ENCODE measurements at places on chromosomes 3 and 15.

- no peak for DNase-seq
Observed at GRCh38 chr15:87599616-87600015, 656.9 kb downstream of the NTRK3 start.

DNA sequence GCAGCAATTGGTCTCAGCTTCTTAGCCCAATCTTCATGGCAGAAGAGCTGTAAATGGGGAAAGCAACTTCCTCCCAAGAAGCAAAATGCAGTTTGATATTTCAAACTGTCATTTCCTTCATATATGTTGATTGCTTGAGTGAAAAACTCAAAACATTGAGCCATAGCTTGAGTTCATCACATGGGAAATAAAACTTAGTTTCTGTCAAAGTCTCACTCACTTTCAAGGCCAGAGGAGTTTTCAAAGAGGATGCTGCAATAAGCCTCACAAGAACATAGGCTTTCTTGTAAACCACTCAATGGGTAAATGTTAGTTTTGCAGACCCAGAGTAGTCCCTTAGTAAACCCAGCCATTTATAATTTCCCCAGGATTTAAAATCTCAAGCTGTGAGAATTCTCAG, 29.1 kb upstream of the SUCLG2 start:
- peak; percentile 70 for DNase-seq

DNA sequence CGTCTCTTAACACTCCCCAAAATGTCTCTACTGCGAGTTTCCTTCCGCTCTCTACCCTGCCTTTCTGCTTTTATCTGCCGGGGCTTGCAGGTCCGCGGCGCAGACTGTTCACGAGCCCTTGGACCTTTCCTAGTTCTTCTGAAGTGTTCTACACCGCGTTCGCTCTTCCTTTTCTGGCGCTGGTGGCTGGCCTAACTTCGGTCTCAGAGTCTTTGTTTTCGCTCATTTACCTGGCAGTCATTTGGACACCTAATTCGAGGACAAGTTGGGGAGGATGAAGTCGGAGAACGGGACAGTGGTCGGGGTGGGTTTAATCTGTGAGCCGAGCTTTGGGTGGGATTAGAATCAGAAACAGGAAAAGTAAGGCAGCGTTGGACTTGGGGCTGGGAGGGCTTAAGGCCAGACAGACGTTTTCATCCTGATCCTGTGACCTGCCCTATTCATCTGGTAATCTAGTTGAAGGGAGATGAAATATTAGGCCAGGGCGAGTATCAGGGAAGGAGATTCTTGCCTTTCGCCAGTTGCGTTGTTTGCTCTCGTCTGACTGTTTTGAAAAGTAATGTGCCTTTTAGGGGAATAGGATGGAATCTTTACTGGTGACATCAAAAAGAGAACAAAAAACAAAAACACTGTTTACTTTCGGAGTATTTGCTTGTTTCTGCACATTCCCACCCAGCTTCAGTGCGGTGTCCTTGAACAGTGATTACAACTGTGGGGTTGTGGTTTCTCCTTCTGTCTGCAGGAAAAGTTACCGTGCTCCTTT, 1.8 kb downstream of the DIPK2A start:
- peak; percentile 93 for DNase-seq

DNA sequence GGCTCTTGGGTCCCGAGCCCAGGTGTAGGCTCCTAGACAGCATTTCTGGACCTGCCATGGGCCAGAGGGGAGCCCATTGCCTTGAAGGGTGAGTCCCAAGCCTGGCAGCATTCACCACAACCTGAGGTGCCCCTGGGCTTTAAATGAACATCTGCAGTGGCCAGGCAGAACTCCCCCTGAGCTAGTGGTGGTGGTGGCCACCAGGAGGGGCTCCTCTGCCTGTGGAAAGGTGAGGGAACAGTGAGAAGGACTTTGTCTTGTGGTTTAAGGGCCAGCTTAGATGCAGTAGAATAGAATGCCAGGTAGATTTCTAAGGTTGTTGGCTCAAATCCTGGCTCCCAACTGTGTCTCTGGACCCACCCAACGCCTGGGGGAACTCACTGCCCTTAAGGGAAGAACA, 55.6 kb downstream of the CASR start:
- no peak for DNase-seq
